ENCODE measurements at places on chromosomes 13 and 19. TPM values are rescaled to one million over a fixed set of nuclear protein-coding genes. Genes with fewer than 3 reads are reported as not detected.

The SIGLECL1 gene
- total RNA-seq: not detected

GRCh38 chr19:41821003-41821735, 23.3 kb downstream of the LYPD4 start:
- no peak for DNase-seq

The SULT2A1 gene
- 0.67 TPM for total RNA-seq

- DNase-seq: no peak
Observed at GRCh38 chr19:3479177-3479833, 1.0 kb downstream of the SMIM24 start.

- no peak for DNase-seq
Observed at GRCh38 chr13:99656844-99657381, 155.6 kb downstream of the TM9SF2 start.

GRCh38 chr13:111420113-111420876, 99.9 kb downstream of the TEX29 start:
- DNase-seq: no peak

DNA sequence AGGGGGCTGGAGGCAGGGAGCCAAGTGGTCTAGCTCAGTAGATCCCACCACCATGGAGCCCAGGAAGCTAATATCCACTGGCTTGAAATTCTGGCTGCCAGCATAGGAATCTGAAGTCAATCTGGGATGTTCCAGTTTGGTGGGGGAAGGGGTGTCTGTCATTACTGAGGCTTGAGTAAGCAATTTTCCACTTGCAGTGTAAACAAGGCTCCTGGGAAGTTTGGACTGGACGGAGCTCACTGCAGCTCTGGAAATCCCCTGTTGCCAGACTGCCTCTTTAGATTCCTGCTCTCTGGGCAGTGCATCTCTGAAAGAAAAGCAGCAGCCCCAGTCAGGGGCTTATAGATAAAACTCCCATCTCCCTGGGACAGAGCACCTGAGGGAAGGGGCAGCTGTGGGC, 349.2 kb upstream of the KLHL1 start:
- DNase-seq: no peak

- DNase-seq: no peak
Observed at GRCh38 chr13:78299832-78300623, 303.3 kb downstream of the POU4F1 start.

The TEX29 gene
- not detected for total RNA-seq

The IQCN gene
- total RNA-seq: 4.4 TPM

The PRODH2 gene
- total RNA-seq: not detected

The CFD gene
- 110 TPM for total RNA-seq

The ACP7 gene
- not detected for total RNA-seq

DNA sequence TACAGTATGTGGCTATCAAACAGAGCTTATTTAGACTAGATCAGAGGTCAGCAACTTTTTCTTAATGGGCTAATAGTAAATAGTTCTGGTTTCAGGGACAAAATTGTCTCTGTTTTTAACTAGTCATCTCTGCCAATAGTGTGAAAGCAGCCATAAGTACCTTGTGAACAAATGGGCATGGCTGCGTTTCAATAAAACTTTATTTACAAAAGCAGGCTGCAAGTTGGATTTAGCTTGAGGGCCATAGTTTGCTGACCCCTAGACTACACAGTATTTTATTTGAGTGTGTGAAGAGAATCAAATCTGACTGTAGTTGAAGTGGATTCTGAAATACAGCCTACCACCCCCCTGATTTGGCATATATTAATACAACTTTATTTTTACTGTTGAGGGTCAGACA, 75.6 kb downstream of the SCEL start:
- DNase-seq: no peak

The MCEMP1 gene
- not detected for total RNA-seq

The KLK10 gene
- total RNA-seq: 0.58 TPM

GRCh38 chr13:35760735-35761281, 284.3 kb upstream of the MAB21L1 start:
- DNase-seq: no peak

- no peak for DNase-seq
Observed at GRCh38 chr19:48619692-48620585, 633 bp downstream of the SPHK2 start.

The ZNF112 gene
- 7.5 TPM for total RNA-seq

DNA sequence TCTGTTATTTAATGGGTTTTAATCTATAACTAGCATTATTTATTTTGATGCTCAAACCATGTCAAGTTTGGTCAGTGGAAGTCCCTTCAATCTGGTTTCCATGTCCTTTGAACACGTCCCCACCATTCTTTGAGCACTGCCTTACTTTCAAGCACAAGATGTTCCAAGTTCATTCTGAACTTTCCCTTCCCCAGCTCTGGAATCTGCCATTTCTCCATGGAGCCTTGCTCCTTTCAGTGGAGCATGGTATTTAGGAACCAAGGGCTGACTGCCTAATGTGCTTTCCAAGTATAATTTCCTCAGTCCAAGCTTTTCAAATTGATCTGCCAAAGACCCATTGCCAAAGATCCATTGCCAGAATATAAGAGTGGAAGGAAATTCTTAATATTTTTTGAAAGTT, 1.1 kb upstream of the ZNF546 start:
- no peak for DNase-seq

The ZNF850 gene
- total RNA-seq: 2.9 TPM

DNA sequence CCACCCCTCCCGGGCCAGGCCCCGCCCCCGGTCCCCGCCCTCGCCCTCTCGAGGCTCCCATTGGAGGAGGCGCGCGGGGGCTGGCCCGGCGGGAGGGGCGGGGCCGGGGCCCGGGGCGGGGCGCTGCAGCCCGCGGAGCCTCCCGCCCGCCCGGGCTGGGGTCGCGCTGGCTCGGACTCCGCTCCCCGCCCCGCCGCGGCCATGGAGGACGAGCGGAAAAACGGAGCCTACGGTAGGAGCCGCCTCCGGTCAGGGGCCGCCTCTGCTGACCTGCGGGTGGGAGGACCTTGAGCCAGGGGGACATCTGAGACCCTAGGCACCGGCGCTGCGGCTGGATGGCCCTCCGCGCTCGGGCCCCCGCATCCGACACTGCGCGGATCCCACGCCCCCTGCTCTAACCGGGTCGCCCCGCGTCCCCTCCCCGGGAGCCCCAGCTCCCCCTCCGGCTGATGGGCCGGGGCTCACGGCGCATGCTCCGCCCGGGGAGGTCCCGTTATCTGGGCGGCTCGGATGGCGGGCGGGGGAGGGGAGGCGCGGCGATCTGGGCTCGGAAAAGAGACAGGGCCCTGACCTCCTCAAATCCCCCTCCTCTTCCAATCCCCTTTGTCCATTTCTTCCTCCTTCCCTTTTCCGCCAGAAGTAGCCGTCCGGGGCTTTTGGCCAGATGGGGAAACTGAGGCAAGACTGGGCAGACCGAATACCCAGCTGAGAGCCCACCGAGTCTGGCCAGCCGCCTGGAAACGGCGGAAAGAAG, 15.4 kb upstream of the AP1M2 start:
- DNase-seq: peak; percentile 90

The APBA3 gene
- 19.2 TPM for total RNA-seq

DNA sequence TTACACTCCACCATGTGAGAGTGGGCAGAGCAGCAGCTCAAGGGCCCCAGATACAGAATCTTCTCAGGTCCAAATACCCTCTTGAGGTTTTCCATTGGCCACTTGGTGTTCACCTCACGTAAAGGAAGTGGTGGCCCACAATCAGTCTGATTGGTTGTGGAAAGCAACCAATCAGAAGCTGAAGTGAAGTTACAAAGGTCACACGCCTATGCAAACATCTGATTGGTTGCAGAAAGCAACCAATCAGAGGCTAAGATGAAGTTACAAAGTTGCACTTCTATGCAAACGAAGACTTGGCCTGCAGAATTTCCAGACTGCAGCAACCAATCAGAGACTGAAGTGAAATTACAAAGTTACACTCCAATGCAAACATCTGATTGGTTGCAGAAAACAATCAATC, 14.3 kb upstream of the TM9SF2 start:
- DNase-seq: no peak

The ZNF284 gene
- 1.9 TPM for total RNA-seq

DNA sequence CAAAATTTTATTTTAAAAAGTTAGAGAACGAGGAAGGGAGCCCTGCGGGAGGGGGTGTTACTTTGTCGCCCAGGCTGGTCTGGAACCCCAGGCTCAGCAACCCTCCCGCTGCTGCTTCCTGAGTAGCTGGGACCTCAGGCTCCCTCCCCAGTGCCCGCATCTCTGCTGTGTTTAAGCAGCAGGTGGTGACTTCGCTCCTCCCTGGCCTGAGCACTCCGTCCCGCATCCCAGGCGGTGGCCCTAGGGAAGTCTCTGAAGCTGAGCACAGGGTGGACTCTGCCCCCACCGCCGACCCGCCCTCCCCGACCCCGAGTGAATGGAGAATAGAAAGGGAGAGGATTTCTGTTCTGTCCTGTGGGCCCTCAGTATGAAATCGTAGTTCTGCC, 30.5 kb downstream of the ZNF701 start:
- peak; percentile 78 for DNase-seq

The ZNF428 gene
- total RNA-seq: 13.6 TPM

- peak; percentile 78 for DNase-seq
Observed at GRCh38 chr19:35006342-35006998, 6.3 kb downstream of the GRAMD1A start.

The NOP53 gene
- total RNA-seq: 284 TPM

The WBP4 gene
- total RNA-seq: 6.4 TPM

- DNase-seq: no peak
Observed at GRCh38 chr13:98508280-98508679, 68.6 kb downstream of the STK24 start.

GRCh38 chr19:28492621-28493020, 720.3 kb downstream of the UQCRFS1 start:
- no peak for DNase-seq

GRCh38 chr19:53581871-53582279, 43.9 kb downstream of the ZNF331 start:
- peak; percentile 19 for DNase-seq

DNA sequence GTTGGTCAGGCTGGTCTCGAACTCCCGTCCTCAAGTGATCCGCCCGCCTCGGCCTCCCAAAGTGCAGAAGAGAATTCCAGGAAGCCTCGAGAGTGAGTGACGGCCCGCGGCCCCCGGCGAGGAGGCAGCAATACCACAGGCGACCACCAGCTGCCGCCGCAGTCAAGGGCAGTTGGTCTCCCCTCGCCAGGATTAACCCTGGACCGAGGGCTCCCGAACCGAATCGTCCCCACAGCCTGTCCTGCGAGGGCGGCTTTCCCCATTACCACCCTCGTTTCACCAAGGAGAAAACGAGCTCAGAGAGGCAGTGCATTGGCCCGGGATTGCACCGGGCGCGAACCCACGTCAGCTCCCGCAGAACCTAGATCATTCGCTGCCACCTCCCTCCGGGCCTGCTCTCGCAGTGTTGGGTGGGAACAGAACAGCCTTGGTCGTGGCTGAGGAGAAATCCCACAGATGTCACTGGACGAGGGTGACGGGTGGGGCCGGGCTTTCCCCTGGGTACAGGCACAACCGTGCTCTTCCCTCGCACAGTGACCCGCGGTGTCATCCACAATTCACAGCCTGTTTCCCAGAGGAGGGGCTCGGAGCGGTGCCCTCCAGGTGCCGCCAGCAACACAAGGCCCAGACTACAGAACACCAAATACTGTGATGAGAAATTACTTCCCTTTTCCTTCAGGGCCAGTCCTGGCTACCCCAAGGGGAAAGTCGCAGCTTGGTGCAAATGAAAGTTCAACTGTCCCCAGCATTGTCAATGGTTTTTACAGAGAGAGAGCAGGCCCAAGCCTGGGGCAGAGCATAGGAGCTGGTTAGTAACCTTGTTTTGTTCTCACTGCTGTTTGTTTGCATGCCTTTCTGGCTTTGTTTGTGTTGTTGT, 24.8 kb downstream of the C2CD4C start:
- no peak for DNase-seq

- DNase-seq: no peak
Observed at GRCh38 chr19:811506-812048, 10.2 kb downstream of the PLPPR3 start.

The LYL1 gene
- total RNA-seq: 4.7 TPM

DNA sequence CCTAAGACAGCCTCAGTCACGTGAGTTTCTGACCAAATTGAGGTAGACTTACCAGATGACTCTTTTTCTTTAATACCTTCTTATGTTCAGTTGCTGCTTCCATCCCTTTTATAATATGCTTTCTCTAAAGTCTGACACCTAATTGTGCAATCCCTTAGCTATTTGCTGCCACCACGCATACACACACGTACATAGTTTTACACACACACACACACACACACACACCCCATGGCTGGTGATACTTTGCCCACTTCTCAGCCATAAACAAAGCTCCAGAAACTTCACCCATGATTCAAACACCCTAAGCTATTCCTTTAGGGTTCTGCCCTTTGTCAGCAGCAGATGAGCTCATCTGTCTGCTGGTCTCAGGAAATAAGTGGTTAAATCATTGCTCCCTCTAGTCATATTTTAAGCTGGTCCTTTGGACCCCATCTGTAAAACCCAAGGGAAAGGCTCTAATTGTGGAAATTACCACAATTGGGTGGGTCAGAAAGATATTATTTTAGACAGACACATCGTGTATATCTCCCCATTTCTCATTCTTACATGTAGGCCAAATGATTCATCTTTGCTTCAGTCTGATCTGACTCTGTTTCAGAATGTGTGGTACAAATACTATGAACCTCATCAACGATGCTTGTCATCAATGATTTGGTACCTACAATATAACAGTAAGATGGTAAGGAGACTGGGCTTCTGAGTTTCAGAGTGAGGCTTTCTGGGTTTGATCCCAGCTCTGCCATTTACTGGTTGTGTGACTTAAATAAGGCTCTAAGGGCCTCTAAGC, 69.2 kb downstream of the NALCN start:
- DNase-seq: no peak

DNA sequence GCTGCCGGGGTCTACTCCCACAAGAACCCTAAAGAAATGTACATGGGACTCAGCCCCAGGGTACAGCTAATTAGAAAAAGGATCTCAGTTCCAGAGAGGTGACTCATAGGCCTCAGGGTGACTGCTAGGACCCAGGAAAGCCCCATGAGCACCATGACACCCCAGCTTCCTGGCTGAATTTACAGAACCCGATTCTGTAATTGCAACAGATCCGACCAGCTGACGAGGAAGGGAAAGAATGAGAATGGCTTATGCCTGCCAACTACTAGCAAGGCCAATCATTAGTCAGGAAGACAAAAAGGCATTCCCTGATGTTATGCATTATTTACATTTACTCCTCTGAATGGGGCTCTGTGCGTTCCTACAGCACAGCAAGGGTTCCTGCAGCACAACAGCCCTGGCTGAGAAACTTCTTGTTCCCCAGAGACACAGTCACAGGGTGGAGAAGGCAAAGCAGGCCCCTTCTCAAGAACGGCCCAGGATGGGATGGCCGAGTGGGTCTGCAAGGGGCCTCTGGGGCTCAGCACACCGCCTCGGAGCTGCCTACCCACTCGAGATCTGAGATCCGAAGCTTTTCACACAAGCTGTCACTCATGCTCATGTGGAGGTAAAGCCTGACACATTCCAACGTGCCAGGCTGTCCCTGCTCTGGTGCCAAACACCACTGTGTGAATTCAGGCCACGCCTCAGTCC, 27.2 kb downstream of the PBX4 start:
- DNase-seq: no peak

DNA sequence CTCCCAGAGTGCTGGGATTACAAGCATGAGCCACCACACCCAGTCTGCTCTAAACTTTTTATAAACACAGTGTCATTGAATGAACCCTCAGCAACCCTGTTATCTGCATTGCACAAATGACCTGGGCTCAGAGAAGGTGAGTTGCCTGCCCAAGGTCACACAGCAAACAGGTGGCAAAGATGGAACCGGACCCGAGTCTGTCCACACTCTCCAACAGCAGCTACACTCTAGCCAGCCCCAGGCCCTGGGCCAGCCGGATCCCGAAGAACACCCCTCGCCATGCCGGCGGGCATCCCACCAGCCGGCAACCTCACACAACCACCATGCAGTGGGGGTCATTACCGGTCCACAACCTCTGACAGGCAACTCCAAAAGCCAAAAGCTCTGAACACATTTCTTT, 14.5 kb downstream of the ERCC2 start:
- no peak for DNase-seq

The SIRT2 gene
- 67.2 TPM for total RNA-seq

All from mucosa of descending colon (tissue), 3 donors.